K562 (cell line): ENCODE measurements at places on chromosomes 7 and 10. TPM values are rescaled to one million over a fixed set of nuclear protein-coding genes. Genes with fewer than 3 reads are reported as not detected.

GRCh38 chr10:128061306-128062300 is 64.6 kb downstream of the MKI67 start:
- H3K4me1 ChIP-seq = peaks cover 3% of the 10 kb centered on the region; the same call in 1 of the 3 replicates
- H3K36me3 ChIP-seq = no peaks in the 10 kb centered on the region
- H3K27ac ChIP-seq = no peak overlapping the region

DNA sequence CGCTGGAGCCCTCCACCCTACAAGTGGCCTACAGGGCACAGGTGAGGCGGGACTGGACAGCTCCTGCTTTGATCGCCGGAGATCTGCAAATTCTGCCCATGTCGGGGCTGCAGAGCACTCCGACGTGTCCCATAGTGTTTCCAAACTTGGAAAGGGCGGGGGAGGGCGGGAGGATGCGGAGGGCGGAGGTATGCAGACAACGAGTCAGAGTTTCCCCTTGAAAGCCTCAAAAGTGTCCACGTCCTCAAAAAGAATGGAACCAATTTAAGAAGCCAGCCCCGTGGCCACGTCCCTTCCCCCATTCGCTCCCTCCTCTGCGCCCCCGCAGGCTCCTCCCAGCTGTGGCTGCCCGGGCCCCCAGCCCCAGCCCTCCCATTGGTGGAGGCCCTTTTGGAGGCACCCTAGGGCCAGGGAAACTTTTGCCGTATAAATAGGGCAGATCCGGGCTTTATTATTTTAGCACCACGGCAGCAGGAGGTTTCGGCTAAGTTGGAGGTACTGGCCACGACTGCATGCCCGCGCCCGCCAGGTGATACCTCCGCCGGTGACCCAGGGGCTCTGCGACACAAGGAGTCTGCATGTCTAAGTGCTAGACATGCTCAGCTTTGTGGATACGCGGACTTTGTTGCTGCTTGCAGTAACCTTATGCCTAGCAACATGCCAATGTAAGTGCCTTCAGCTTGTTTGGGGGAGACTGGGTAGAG is at the start of gene COL1A2:
TSS of gene COL1A2 (plus strand) at position 459 of the 704 bp plus-strand sequence. CDS start at position 596, 137 bp downstream.
- no peak within 1 kb of the TSS for H3K4me3 ChIP-seq
- no peaks in the 10 kb centered on the region for H3K36me3 ChIP-seq
- H3K27ac ChIP-seq = no peak within 1 kb of the TSS
- DNase-seq = no peak

- H3K27ac ChIP-seq = no peak overlapping the region
- no peak overlapping the region for H3K4me3 ChIP-seq
- H3K27me3 ChIP-seq = peaks cover 17% of the 10 kb centered on the region
- peak; percentile 61 for DNase-seq
Observed at GRCh38 chr10:123583639-123584418, 82.3 kb upstream of the GPR26 start.

DNA sequence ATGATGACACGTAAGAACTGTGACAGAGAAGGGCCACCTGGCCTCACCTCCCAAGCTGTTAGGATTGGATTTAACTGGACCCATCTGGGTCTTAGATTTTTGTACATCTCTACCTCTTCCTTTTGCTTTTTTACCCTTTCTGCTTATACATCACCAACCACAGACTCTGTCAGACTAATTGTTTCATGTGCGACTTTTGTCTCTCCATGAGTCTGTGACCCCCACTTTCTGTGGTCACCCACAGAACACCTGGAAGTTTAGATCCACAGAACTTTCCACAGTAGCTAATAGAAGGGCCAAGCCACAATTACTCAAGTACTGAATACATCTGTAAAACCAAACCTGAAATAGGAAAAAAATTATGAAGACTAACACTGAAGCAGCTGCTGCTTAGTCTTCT is 23.1 kb downstream of the SEC31B start:
- peaks cover under 1% of the 10 kb centered on the region; the same call in 1 of the 3 replicates for H3K36me3 ChIP-seq
- H3K4me1 ChIP-seq = no peaks in the 10 kb centered on the region
- H3K27ac ChIP-seq = no peak overlapping the region

GRCh38 chr10:10819206-10819856 is 198.3 kb upstream of the CELF2 start:
- no peak overlapping the region for H3K4me3 ChIP-seq
- no peaks in the 10 kb centered on the region for H3K36me3 ChIP-seq
- no peak overlapping the region for H3K27ac ChIP-seq
- no peaks in the 10 kb centered on the region for H3K27me3 ChIP-seq
- DNase-seq = no peak
- no peaks in the 10 kb centered on the region for H3K4me1 ChIP-seq

GRCh38 chr10:49001870-49002672 is 62.4 kb upstream of the LRRC18 start:
- H3K27me3 ChIP-seq = no peaks in the 10 kb centered on the region
- H3K4me1 ChIP-seq = peaks cover 19% of the 10 kb centered on the region
- H3K27ac ChIP-seq = no peak overlapping the region
- DNase-seq = no peak
- H3K4me3 ChIP-seq = no peak overlapping the region

DNA sequence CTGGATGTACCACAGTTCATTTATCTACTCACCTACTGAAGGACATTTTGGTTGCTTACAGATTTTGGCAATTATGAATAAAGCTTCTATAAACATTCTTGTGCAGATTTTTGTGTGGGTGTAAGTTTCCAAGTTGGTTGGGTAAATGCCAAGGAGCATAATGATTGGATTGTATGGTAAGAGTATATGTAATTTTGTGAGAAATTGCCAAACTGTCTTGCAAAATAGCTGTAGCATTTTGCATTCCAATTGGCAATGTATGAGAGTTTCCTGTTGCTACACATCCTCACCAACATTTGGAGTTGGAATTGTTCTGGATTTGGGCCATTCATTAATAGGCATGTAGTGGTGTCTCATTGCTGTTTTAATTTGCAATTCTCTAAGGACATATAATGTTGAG is 33.9 kb upstream of the HYAL4 start:
- no peak overlapping the region for H3K27ac ChIP-seq
- H3K27me3 ChIP-seq = no peaks in the 10 kb centered on the region
- no peaks in the 10 kb centered on the region for H3K36me3 ChIP-seq
- no peak overlapping the region for H3K4me3 ChIP-seq
- no peak for DNase-seq

GRCh38 chr10:22723783-22724182 is 9.4 kb upstream of the PIP4K2A start:
- peaks cover 8% of the 10 kb centered on the region for H3K4me1 ChIP-seq
- H3K4me3 ChIP-seq = no peak overlapping the region
- DNase-seq = no peak
- no peaks in the 10 kb centered on the region for H3K36me3 ChIP-seq
- no peak overlapping the region for H3K27ac ChIP-seq

GRCh38 chr10:77282163-77282562 is 355.4 kb downstream of the KCNMA1 start:
- no peaks in the 10 kb centered on the region for H3K36me3 ChIP-seq
- H3K4me3 ChIP-seq = no peak overlapping the region
- H3K27ac ChIP-seq = no peak overlapping the region

- H3K36me3 ChIP-seq = no peaks in the 10 kb centered on the region
- no peaks in the 10 kb centered on the region for H3K27me3 ChIP-seq
- no peak overlapping the region for H3K27ac ChIP-seq
- peaks cover 6% of the 10 kb centered on the region; the same call in 1 of the 2 replicates for H3K4me1 ChIP-seq
Observed at GRCh38 chr10:103355906-103356599, 5.1 kb upstream of the PCGF6 start.

GRCh38 chr10:11414314-11415038 is 197.0 kb downstream of the USP6NL start:
- H3K27me3 ChIP-seq = peaks cover 16% of the 10 kb centered on the region
- H3K27ac ChIP-seq = no peak overlapping the region
- peaks cover 4% of the 10 kb centered on the region; the same call in 2 of the 3 replicates for H3K4me1 ChIP-seq
- H3K36me3 ChIP-seq = no peaks in the 10 kb centered on the region
- no peak overlapping the region for H3K4me3 ChIP-seq
- DNase-seq = no peak

DNA sequence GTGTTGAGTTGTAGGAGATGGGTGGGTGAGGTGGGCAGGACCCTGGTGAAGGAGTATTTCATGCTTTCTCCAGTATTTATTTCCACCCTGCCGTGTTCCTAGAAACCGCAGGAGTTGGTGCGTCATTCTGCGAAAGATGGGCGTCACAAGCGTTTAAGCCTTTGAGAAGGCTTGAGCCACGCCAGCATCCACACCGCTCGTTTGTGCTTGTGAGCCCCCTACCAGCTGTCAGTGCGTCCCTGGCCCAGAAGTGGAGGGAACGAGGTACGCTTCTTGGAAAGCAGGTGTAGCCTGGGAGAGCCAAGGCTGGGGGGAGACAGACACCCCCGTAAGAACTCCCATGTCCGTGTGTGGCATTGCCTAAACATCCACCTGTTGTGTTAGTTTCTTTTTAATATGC is 5.7 kb downstream of the AGAP3 start:
- no peak overlapping the region for H3K27ac ChIP-seq
- peaks cover 85% of the 10 kb centered on the region; the same call in 2 of the 3 replicates for H3K36me3 ChIP-seq
- no peaks in the 10 kb centered on the region for H3K27me3 ChIP-seq

- no peaks in the 10 kb centered on the region; the same call in 2 of the 3 replicates for H3K36me3 ChIP-seq
- no peaks in the 10 kb centered on the region for H3K27me3 ChIP-seq
- H3K27ac ChIP-seq = no peak overlapping the region
- DNase-seq = no peak
- no peaks in the 10 kb centered on the region for H3K4me1 ChIP-seq
Observed at GRCh38 chr7:35819954-35820703, 19.3 kb downstream of the SEPTIN7 start.

DNA sequence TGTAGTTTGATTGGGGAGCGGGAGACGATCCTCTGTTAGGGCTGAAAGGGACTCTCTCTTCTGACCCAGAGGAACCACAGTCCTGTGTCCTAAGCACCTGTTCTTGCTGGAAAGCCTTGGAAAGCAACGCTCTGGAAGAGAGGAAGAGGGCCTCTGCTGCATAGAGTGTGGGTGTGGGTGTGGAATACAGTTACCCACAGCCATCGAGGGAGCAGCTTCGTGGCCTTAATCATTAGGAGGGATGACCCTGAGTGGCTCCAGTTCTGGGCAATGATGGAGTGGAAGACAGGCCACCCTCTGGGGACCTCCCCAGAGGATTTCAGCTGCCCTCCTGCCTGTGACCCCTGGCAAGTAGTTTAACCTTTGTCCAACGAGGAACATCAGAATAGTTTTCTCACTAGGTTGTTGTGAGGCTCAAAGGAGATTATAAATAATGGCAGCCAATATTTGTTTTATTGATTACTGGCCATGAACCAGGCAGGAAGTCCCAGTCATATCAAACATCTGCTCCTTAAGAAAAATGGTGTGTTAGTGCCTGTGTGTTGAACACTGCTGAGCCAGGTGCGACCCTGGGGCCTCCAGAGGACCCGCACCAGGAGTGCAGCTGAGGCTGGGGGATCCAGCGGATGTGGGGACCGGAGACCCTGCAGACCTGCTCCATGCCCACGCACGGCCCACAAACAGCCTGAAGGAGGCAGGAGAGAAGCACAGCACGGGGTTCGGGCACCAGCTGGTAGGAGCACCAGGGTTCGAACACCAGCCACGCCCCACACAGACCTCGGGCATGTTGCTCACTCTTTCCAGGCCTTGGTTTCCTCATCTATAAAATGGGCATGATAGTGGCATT is 35.6 kb downstream of the FAM241B start:
- no peaks in the 10 kb centered on the region for H3K4me1 ChIP-seq
- H3K27ac ChIP-seq = no peak overlapping the region
- DNase-seq = no peak
- H3K4me3 ChIP-seq = no peak overlapping the region

DNA sequence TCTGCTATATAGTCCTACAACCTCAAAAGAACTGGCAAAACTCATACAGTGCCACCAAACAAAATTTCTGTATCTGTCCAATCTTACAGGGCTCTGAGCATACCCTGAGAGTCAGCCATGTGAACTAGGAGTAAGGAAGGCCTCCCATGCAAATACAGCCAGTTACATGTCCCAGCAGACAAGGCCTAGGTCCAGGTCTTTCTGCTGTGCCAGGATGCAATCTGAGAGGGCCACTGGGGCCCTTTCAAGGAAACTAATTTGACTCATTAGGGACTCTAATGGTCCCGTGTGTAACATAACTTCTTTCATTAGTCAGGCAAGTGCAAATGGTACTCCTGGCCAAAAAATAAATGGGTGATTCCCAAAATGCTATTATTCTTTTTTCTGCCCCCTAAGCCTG is 17.9 kb upstream of the HIBADH start:
- no peaks in the 10 kb centered on the region for H3K27me3 ChIP-seq
- H3K27ac ChIP-seq = no peak overlapping the region
- DNase-seq = no peak
- H3K4me3 ChIP-seq = no peak overlapping the region
- H3K4me1 ChIP-seq = no peaks in the 10 kb centered on the region
- H3K36me3 ChIP-seq = no peaks in the 10 kb centered on the region

- DNase-seq = no peak
- no peaks in the 10 kb centered on the region for H3K36me3 ChIP-seq
- H3K27me3 ChIP-seq = peaks cover 17% of the 10 kb centered on the region; the same call in 2 of the 3 replicates
- H3K4me3 ChIP-seq = no peak overlapping the region
- H3K27ac ChIP-seq = no peak overlapping the region
Observed at GRCh38 chr7:132773527-132773956, 197.3 kb upstream of the PLXNA4 start.

GRCh38 chr7:52741670-52742290 is 293.7 kb upstream of the POM121L12 start:
- H3K27ac ChIP-seq = no peak overlapping the region
- no peaks in the 10 kb centered on the region for H3K27me3 ChIP-seq
- DNase-seq = no peak
- H3K4me3 ChIP-seq = no peak overlapping the region
- H3K4me1 ChIP-seq = no peaks in the 10 kb centered on the region

DNA sequence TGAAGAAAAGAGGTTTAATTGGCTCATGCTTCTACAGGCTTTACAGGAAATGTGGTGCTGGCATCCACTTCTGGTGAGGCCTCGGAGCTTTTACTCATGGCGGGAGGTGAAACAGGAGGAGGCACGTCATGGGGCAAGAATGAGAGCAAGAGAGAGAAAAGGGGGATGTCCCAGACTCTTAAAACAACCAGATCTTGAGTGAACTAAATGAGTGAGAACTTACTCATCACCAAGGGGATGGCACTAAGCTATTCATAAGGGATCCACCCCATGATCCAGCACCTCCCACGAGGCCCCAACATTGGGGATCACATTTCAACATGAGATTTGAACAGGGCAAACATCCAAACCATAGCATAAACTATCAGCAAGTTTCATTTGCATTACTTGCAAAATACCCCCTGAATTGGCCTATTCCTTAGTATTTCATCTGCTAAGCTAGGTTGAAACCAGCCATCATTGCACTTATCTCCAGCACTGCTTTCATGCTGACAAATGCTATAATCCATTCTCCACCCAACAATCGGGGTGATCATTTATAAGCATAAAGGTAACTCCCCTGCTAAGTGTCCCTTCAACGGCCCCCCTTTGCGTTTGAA is 179.0 kb downstream of the NOC3L start:
- H3K4me3 ChIP-seq = no peak overlapping the region
- H3K4me1 ChIP-seq = no peaks in the 10 kb centered on the region
- H3K27ac ChIP-seq = no peak overlapping the region
- no peaks in the 10 kb centered on the region for H3K36me3 ChIP-seq
- H3K27me3 ChIP-seq = no peaks in the 10 kb centered on the region

Gene MALRD1
- not detected in 2 replicates for total RNA-seq

Gene CALML5
- total RNA-seq = not detected in 2 replicates

Gene RPS24
- total RNA-seq = 2,044 and 2,299 TPM in 2 replicates

Gene BTBD16
- total RNA-seq = not detected in 2 replicates

Gene CC2D2B
- 0.29 TPM in 1 of 2 replicates, not detected in the other for total RNA-seq

Gene CPA1
- total RNA-seq = 6.5 and 9.7 TPM in 2 replicates

Gene OR2A1
- total RNA-seq = not detected in 2 replicates

Gene ANTXRL
- total RNA-seq = not detected in 2 replicates

Gene CAV2
- total RNA-seq = 36.4 and 38.3 TPM in 2 replicates
